HCT116 (cell line): ENCODE measurements at places on chromosomes 2 and 18.

DNA sequence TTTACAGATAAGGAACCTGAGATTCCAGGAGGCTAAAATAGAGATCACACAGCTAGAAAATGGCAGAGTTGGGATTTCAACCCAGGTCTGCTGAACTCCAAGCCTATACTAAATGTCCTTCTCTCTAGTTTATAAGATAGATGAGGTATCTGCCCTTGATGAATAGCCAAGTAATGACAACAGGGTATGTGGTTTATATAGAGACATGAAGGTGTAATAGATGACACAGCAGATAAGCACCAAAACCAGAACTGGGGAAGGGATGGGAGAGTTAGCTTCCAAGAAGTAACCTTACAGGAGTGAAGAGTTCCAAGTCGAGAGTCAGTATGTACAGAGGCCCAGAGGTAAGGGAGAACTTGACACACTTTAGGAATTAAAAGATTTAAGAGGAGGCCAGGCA, 104.7 kb upstream of the UBXN4 start:
- DNase-seq: no peak

GRCh38 chr2:168703926-168704325, 98.5 kb upstream of the NOSTRIN start:
- DNase-seq: no peak

DNA sequence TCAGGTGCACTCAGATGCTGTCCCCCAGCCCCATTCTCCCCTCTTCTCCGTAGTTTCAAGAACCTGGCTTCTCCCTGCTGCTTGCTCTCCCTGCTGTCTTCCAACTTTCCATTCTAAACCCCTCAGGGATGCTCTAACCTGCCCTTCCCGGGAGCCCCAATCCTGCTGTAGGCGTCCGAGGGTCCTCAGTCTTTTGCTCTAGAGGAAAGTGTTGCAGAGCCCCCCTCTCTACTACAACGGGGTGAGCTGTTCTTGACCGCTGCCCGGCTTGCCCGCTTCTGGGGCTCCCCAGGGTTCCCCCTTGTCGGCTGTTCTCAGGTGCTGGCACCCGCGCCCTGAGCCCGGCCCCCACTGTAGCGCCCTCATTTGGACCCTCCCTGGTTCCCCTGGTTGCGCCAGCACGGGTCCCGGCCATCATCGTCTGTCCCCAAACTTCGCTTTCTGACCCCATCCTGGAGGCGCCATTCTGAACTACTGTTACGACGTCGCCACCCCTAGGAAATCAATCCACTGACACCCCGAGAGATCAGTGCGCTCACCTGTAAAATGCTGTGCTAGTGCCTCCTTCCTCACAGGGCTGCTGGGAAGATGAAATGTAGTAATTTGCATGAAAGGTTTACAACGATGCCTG, 31.9 kb upstream of the REG3G start:
- no peak for DNase-seq

DNA sequence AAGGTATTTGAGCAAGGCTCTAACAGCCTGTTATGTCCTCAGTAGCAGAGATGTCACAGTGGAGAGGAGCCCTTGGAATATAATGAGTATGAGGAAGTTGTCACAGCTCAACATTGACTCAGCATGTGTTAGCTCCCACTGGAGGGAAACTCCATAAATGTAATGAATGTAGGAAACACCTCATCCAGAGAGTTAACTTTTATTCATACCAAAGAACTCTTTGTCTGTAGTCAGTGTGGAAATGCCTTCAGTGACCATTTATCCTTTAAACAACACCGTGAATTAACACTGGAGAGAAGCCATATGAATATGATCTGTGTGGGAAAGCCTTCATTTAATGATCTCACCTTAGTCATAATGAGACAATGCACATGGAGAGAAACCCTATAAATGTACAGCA, 59.7 kb downstream of the CYP1B1 start:
- no peak for DNase-seq

GRCh38 chr2:129866391-129866790, 113.1 kb upstream of the RAB6C start:
- no peak for DNase-seq

DNA sequence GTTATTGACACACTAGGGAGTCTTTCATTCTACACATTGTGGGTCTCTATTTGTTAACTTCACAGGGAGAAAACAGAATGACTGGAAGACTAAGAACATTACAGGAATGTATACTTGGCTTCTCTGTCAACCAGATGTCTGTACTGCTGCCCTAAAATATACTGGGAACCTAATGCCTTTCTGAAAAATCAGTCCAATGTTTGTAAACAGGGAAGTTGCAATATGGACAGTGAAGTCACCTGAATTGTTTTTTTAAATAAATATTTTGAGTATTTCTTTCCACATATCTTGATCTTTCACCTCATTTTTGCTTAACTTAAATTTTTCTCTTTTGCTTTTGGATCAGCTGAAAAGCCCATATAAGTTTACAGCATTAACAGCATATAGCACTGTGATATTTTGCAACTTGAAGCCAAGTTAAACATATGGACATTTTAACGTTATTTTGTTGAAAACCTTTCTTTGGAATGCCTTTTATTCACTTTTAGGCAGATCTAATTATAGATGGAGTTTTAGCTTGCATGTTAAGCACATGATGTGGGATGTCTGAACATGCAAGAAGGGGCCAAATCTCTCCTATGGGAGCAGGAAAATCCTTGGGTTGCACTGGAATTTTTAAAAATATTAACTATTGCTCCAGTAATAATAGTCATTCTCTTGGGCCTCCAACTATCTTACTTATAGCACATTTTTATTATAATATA, 137.7 kb upstream of the TWIST2 start:
- no peak for DNase-seq

DNA sequence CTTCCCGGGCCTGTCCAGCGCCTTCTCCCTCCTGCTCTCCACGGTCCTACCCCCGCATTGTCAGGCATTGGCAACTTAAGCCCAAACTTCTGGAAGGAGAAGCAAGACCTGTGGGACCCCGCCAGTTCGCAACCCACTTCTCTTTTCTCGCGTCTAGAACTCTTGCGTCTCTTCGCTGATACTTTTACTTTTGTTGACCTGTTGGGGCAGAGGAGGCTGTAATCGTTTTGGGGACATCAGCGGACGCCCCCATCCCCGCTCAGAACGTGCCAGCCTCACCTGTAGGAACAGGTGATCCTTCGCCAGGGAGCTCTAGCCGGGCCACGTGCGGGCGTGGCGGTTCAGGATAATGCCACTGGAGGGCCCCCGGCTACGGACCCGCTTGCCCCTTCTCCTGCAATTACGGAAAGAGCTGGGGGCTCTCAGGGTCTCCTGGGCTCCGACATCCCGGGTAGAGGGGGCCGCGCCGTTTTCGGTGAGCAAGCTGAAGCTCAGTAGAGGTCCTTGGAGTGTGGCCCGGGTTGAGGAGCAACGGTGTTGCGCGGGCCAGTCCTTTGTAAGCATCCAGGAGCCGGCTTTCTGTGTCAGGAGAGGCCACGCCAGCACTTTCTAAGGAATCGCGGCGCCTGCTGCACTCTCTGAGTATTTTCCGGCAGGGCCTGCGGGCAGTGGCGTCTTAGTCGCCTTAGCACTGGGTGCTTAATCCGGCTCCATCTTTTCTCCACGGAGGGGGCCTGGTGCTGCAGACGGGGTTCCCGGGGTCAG, 1.6 kb downstream of the MTCL1 start:
- DNase-seq: no peak

DNA sequence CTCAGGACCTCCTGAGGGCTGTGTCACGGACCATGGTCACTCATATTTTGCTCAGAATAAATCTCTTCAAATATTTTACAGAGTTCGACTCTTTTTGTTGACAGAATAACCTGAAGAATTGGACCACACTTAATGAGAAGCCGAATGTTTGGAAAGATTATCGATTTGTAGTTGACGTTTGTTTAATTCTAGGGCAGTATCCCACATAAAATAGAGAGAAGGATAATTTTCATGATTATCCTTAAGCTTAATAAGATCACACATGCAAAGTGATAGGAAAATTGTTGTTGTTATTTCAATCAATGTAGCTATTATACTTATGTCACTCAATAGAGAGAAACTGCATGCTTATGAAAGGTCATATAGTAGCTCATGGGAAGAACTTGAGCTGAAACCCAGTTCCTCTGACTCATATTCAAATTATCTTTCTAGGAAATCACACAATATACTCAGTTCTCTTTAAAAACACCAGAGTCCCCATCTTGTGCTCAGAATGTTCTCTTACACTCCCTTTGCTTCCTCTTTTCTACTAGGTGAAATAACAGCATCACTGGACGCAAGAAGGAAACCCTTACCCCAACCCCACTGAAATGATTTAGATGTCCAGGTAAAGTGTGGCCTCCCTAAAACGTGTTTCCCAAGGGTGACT, 982.1 kb downstream of the TSN start:
- DNase-seq: no peak

GRCh38 chr2:22867973-22868372, 517.0 kb upstream of the KLHL29 start:
- no peak for DNase-seq

DNA sequence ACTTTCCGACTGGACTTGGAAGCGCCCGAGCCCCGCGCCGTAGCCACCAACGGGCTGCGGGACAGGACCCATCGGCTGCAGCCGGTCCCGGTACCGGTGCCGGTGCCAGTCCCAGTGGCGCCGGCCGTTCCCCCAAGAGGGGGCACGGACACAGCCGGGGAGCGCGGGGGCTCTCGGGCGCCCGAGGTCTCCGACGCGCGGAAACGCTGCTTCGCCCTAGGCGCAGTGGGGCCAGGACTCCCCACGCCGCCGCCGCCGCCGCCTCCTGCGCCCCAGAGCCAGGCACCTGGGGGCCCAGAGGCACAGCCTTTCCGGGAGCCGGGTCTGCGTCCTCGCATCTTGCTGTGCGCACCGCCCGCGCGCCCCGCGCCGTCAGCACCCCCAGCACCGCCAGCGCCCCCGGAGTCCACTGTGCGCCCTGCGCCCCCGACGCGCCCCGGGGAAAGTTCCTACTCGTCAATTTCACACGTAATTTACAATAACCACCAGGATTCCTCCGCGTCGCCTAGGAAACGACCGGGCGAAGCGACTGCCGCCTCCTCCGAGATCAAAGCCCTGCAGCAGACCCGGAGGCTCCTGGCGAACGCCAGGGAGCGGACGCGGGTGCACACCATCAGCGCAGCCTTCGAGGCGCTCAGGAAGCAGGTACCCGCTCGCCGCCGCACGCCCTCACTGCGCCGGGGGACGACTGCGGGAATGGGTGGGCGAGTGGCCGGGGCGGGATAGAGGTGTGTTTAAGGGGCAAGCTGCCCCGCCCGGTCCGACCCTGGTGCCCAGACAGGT, 713 bp downstream of the ATOH8 start:
- DNase-seq: no peak
